ENCODE measurements at places on chromosomes 12 and 14. TPM values are rescaled to one million over a fixed set of nuclear protein-coding genes. Genes with fewer than 3 reads are reported as not detected.
A peak's percentile ranks its signal among the peaks of the same experiment; 100 is the strongest.

Gene CFAP54
- total RNA-seq, result 0.12 TPM

Gene TAS2R13
- total RNA-seq, result 0.51 TPM

Gene APOF
- 199 TPM for total RNA-seq

Gene CEBPE
- total RNA-seq, result not detected

DNA sequence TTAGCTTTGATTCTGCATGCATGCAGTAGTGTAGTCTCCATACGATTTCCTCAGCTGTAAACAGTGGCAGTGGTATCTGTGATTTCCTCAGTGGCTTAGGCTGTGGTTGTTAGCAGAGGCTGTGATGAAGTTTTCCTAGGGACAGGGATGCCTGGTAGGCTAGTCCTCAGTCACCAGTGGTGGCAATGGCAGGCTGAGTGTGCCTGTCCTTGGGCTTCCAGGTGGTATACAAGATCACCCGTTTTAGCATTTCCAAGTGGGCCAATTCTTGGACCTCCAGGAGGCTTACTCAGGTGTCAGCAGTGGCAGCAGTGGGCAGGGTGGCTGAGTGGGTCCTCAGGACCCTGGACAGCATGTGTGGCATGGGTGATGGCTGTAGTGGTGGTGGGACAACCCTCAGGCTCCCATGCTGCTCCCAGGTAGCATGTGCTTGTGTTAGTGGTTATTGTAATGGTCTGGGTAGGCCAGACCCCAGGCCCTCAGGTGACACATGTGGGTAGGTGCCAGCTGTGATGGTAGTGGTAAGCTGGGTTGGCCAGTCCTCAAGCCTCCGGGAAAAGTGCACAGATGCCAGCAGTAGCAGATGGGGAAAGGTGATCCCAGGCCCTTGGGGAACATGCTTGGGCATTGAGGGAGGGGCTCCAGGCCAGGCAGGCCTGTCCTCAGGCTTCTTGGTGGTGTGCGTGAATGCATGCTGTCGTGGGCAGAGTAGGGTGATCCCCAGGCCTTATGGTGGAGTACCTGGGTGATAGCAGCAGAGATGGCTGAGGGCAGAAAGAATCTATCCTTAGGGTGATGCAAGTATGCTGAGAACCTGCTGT is 146.5 kb downstream of the PAPOLA start:
- no peak overlapping the region for H3K27ac ChIP-seq
- no peak for DNase-seq

DNA sequence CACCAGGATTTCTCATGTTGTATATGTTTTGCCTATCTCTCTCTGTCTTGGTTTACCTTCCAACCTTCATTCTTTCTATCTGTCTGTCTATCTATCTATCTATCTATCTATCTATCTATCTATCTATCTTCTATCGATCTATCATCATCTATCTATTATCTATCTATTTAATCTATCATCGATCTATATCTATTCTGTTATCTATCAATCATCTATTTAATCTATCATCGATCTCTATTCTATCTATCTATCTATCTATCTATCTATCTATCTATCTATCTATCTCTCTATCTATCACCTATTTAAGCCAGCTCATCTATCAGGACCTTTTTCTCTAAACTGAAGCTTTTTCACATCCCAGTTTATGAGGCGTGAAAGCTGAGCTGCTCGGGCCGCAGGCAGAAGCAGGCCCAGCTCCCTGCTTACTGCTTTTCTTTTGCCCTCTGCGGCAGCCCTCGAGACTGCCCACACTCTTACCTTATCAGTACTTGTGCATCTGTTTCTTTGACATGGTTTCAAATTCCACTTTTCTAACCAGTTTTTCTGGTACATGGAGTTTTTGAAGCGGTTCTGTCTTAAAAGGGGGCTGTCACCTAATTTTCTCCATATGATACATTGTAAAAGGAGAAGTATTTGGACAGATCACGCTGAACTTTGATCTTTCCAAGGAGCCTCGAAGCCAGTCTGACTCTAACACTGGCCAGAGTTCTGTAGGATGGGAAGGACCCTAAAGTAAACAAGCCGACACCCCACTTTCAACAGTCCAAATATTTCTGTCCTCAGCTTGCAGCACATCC is 44.4 kb upstream of the GSG1 start:
- no peaks in the 10 kb centered on the region for H3K36me3 ChIP-seq
- no peak overlapping the region for H3K4me3 ChIP-seq
- no peak for DNase-seq
- no peaks in the 10 kb centered on the region for H3K27me3 ChIP-seq
- H3K4me1 ChIP-seq, result no peaks in the 10 kb centered on the region
- no peak overlapping the region for H3K27ac ChIP-seq

DNA sequence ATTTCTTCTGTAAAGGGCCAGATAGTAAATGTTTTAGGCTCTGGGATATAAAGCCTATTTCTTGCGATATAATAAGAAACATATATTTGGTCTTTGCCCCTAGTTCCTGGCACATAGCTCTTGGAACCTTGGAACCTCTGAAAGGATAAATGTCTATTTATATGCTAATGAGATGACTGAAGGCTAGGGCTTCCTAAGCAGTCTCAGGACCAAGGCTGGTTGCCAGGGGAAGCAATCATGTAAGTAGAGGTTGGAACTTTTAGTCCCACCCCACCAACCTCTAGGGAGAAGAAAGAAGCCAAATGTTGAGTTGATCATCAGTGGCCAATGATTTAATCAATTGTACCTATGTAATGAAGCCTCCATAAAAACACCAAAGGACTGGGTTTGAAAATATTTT is 26.6 kb upstream of the NFYB start:
- H3K36me3 ChIP-seq, result no peaks in the 10 kb centered on the region
- H3K27ac ChIP-seq, result no peak overlapping the region
- H3K4me1 ChIP-seq, result no peaks in the 10 kb centered on the region
- no peaks in the 10 kb centered on the region for H3K27me3 ChIP-seq
- no peak for DNase-seq
- no peak overlapping the region for H3K4me3 ChIP-seq

DNA sequence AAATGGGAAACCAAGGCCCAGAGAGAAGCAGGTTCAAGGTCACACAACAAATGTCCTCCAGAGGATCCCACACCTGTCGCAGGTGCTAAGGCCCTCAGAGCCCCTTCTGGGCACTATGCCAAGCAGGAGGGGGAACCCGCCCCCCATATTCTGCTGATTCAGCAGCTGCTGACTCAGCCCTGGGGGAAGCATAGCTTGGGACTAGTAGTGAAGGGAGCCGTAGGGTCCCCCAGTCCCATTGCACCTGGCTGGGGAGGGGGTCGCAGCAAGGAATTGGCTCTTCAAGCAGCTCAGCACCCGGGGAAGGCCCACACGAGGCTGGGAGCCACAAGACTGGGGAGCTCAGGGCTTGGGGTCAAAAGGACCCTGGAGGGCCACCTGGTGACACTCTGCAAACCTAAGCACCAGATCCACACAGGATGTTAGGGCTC is 1.0 kb downstream of the RASAL1 start:
- H3K4me1 ChIP-seq, result no peaks in the 10 kb centered on the region
- H3K36me3 ChIP-seq, result no peaks in the 10 kb centered on the region
- no peaks in the 10 kb centered on the region for H3K27me3 ChIP-seq
- H3K4me3 ChIP-seq, result no peak overlapping the region

DNA sequence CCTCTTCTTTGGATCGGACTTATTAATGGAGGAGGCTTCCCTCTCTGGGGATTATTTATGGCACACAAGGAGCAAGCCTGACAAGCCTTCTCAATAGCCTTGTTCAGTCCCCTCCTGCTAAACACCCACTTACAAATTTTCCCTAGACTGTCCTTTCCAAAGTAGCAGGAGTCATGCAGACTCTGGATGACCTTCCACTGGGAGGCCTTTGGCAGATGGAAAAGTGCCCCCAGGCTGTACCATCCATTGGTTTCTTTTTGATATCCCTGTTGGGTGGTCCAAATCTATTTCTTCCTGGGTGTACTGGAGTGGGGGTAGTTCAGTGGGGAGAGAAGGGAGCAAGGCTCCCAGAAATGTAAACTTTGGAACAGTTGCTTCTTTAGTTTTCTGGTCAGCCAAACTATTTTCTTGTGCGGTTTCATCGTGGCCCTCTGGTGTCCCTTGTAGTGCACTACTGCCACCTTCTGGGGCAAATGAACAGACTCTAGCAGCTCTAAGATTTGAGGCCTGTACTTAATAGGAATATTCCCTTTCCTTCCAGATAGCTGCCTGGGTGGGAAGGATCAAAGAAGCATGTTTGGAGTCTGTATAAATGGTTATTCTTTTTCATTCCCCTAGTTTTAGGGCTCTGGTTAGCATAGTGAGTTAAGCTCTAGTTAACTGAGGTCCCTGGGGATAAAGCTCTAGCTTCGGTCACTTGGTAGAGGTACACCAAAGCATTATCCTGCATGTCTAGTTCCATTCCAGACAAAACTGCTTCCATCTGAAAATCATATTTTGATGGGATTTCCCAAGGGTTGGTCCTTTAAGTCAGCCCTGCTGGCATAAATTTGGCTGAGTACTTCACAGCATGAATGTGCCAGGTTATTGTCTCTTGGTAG is 409.5 kb downstream of the SLC6A15 start:
- H3K27me3 ChIP-seq, result no peaks in the 10 kb centered on the region
- H3K36me3 ChIP-seq, result no peaks in the 10 kb centered on the region
- H3K27ac ChIP-seq, result no peak overlapping the region
- no peaks in the 10 kb centered on the region for H3K4me1 ChIP-seq
- no peak overlapping the region for H3K4me3 ChIP-seq

- H3K36me3 ChIP-seq, result no peaks in the 10 kb centered on the region
- peak overlapping the region; percentile 87 for H3K4me3 ChIP-seq
- no peak for DNase-seq
- no peaks in the 10 kb centered on the region for H3K4me1 ChIP-seq
- H3K27ac ChIP-seq, result peak overlapping the region; percentile 86
Observed at GRCh38 chr12:103966736-103967135, 1.1 kb downstream of the TDG start.

GRCh38 chr12:10021342-10021741 is 9.1 kb upstream of the CLEC9A start:
- H3K27me3 ChIP-seq, result no peaks in the 10 kb centered on the region
- H3K4me3 ChIP-seq, result no peak overlapping the region
- no peaks in the 10 kb centered on the region for H3K4me1 ChIP-seq

DNA sequence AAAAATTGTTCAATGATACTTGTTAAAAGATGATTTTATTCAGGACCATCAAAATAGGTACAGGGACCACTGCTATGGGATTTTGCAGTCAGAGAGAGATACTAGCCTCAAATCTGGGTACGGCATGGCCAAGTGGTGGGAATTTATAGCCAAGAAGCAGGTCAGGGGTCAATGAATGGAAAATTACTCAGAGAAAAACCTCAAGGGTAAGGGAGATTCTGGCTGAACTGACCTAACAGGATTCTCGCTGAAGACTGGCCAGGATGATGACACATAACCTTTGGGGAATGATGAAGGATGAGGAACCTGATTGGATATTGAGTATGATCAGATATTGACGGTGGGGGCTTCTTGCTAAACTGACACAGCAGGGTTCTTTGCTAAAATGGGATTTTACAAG is 32.7 kb downstream of the DEPDC4 start:
- no peak for DNase-seq
- no peaks in the 10 kb centered on the region for H3K36me3 ChIP-seq
- H3K27ac ChIP-seq, result no peak overlapping the region
- no peaks in the 10 kb centered on the region for H3K27me3 ChIP-seq
- no peaks in the 10 kb centered on the region for H3K4me1 ChIP-seq

GRCh38 chr14:33924566-33925100 is 26.2 kb downstream of the EGLN3 start:
- H3K27me3 ChIP-seq, result no peaks in the 10 kb centered on the region
- H3K36me3 ChIP-seq, result no peaks in the 10 kb centered on the region
- DNase-seq, result no peak

DNA sequence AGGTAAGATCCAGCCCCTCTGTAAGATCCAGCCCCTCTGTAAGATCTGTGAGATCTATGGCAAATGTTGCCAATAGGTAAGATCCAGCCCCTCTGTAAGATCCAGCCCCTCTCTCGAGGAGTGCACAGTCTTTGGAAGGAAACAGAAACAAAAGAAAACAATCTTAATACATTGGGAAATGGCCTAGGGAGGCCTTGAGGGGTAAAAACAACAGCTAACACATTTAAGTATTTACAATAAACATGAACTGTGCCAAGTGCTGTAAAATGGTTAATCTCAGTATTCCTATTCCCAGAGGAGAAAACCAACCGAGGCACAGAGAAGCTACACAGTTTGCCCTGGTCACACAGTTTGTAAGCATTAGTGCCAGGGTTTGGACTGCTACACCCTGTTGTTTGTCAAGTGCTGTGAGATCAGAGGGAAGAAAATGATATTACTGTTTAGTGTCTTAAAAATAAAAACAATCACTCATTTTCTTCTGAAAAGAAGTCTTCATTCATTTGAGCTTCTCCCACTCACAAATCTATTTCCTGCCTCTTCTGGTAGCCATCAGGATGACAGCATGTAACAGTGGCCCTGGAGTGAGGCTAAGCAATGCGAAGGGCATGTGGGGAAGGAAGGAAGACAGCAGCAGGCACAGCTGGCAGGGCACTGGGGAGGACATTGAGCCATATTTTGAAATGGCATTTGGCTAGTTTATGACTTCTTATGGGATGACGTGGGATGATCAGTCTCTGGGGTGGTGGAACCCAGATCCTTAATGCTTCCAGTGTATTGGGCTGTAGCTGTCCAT is 118.7 kb upstream of the PTPRQ start:
- no peaks in the 10 kb centered on the region for H3K27me3 ChIP-seq
- DNase-seq, result no peak
- no peak overlapping the region for H3K4me3 ChIP-seq
- no peaks in the 10 kb centered on the region for H3K36me3 ChIP-seq

- H3K27me3 ChIP-seq, result no peaks in the 10 kb centered on the region
- no peaks in the 10 kb centered on the region for H3K36me3 ChIP-seq
- H3K4me1 ChIP-seq, result no peaks in the 10 kb centered on the region
- DNase-seq, result peak; percentile 83
- H3K4me3 ChIP-seq, result no peak overlapping the region
- no peak overlapping the region for H3K27ac ChIP-seq
Observed at GRCh38 chr12:109760031-109760929, 46.7 kb downstream of the FAM222A start.

GRCh38 chr14:52695481-52696091 is at the start of gene ERO1A:
ERO1A (minus strand) TSS chr14:52695558; CDS start chr14:52695481, 77 bp downstream.
- no peaks in the 10 kb centered on the region for H3K27me3 ChIP-seq
- peak within 1 kb of the TSS; percentile 79 for H3K4me3 ChIP-seq
- H3K27ac ChIP-seq, result peak within 1 kb of the TSS; percentile 99
- no peaks in the 10 kb centered on the region for H3K4me1 ChIP-seq
- no peaks in the 10 kb centered on the region for H3K36me3 ChIP-seq

DNA sequence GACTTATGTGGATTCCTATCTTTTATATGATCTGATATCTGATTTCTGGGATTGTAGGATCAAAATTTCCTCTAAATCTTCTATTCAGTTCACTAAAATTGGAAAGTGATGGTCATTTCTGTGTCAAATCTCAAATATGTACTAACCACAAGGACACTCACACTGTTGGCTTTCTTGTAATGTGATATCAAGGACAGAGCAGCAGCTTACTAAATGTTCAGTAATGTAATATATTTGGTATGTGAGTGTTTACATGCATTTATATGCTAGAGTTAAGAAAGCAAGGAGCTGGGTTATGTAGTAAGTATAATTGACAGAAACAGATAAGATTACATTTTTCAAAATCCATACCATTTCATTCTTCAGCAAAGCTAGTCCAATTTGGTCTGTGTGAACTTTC is 16.5 kb downstream of the PUS7L start:
- H3K4me3 ChIP-seq, result no peak overlapping the region
- DNase-seq, result no peak
- no peaks in the 10 kb centered on the region for H3K4me1 ChIP-seq
- H3K27ac ChIP-seq, result no peak overlapping the region
- no peaks in the 10 kb centered on the region for H3K36me3 ChIP-seq
